NCI-H1930 (cell line): ENCODE measurements at places on chromosomes 13 and 19.

- DNase-seq, result no peak
These were observed 17.8 kb upstream of the TMEM255B start for GRCh38 chr13:113741191-113741668.

GRCh38 chr19:19068659-19069654 lies 5.2 kb downstream of the SLC25A42 start:
- no peak for DNase-seq

GRCh38 chr13:51330791-51331190 lies 8.7 kb upstream of the SERPINE3 start:
- DNase-seq, result no peak

DNA sequence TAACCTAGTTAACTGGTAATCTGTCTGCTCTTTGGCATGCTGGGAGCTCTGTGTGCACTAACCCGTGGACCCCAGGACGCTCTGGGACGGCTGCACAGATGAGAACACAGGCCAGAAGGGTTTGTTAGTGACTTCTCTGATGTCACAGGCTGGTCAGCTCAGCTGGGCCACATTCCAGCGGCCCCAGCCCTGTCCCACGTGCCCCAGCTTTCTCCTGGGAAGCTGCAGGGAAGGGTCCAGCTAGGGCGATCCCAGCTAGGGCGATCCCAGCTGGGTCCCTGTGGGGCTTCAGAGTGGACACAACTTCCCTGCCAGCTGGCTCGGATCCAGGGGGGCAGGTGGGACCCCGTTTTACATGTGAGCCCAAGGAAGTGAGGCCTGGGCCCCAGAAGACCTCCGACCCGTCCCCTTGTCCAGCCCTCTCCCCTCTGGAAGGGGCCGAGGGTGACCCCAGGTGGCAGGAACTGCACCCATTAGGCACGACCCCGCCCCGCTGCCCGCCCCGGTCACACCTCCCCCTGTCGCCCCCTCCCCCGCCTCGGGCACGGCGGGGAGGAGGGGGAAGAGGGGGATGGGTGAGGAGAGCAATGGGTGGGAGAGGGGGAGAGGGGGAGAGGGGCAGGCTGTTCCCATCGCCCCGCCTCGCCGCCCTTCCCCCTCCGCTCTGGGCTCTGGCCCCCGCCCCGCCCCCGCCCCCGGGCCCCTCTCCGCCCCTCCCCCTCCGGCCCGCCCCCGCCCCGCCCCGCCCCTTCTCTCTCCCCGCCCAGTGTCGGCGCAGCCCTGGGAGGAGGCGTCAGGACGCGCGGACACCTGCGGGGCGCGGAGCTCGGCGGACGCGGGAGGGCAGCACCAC lies 75.2 kb upstream of the MCF2L start:
- peak; percentile 83 for DNase-seq

GRCh38 chr19:31023038-31023437 lies 326.2 kb downstream of the TSHZ3 start:
- DNase-seq, result no peak

DNA sequence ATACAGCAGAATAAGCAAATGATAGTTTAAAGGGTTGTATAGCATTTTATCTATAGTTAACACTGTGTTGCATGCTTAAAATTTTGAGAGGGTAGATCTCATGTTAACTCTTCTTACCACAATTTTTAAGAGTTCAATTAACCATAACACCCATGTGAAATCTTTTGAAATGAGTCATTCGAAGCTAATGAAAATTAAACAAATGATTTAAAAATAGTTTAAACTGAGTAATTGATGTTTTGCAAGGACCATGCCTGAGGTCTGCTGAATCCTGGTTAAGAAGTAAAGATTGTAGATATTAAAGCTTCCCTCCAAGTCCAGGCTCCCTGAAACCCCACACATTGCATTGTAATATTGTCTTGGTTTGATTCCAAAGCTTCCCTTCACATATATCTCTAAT lies 176.7 kb upstream of the RNF113B start:
- DNase-seq, result no peak

- DNase-seq, result no peak
These were observed 41.1 kb downstream of the OR10H4 start for GRCh38 chr19:15989889-15990288.

- no peak for DNase-seq
These were observed 4.1 kb downstream of the TMEM272 start for GRCh38 chr13:51840917-51841316.

DNA sequence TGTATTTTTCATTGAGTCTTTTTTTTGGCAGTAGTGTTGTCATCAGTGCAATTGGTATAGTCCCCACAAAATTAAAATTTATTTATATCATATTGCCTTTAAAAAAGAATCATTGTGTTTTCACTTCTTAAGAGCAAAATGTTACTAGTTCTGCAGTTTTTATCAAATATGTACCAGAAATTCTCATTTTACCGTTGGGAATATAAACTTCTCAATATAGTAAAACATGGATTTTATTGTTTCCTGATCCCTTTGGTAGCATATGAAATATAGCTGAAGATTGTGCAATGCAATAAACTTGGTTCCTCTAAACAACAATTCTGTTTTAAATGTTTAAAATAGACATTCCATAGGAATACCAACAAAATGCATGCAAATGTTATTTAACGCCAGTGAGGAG lies 306.5 kb upstream of the PCDH20 start:
- no peak for DNase-seq
